ENCODE measurements at places on chromosomes 7 and 10.

DNA sequence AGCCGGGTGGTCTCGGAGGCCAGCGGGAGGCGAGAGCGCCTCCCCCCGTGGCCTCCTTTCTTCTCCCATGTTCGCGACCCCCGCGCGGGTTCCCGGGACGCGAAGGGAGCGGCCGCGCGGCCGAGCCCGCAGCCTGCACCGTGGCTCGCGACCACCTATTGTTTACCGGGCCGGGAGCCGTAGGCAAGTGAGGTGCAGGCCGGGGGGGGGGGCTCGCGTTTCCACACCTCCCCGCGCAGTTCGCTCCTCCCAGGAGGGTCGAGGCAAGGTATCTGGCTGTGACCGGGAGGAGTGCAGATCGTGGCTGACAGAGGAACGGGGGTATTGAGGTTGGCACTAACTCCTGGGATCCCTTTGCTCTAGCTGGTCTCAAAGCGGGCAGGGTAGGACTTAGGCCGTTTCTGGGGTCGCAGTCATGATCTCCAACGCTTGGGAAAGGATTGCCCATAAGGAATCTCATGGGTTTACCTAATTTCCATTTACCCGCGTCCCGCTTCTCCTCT is 734 bp downstream of the PTPN12 start:
- no peak for DNase-seq

GRCh38 chr10:70367195-70367796 is 15.1 kb downstream of the LRRC20 start:
- no peak for DNase-seq

DNA sequence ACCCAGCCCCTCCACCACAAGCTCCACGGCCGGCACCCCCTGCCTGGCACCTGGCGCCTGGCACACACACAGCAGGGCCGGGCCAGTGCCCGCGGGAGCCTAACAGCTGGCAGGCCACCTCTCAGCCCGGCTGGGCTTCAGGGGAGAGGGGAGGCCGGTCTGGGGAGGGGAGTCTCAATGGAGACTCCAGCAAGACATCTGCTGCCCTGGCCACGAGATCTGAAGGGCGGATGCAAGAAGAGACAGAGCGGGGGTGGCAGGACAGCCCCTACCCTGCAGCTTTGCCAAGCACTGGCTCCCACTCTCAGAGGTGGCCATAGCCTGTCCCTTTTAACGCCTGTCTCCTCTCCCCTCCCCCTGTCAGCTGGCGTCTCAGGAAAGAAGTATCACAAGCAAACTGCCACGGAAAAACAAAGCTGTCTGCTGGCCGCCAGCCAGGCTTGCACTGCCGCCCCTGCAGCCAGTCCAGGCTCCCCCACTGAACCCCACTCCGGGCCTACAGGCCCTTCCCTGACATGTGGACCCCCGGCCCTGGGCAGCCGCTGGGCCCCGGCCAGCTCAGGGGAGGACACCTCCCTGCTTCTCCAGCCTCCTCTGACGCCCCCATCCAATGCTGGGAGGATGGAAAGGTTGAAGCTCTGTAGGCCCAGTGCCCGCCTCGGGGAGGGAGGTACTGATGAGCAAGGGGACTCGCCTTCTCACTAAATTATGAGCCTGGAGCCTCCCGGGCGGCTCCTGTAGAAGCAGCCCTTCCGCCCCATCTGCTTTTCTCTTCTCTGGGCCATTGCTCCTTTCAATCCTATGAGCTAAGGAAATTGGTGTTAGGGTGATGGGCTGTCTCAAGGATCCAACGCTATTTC is 178.4 kb downstream of the ARHGAP12 start:
- no peak for DNase-seq

- no peak for DNase-seq
Observed at GRCh38 chr10:88944813-88945212, 7.8 kb downstream of the ACTA2 start.

GRCh38 chr10:118349235-118349634 is 7.1 kb upstream of the FAM204A start:
- no peak for DNase-seq

- DNase-seq, result no peak
Observed at GRCh38 chr10:110432814-110433565, 64.7 kb upstream of the DUSP5 start.

DNA sequence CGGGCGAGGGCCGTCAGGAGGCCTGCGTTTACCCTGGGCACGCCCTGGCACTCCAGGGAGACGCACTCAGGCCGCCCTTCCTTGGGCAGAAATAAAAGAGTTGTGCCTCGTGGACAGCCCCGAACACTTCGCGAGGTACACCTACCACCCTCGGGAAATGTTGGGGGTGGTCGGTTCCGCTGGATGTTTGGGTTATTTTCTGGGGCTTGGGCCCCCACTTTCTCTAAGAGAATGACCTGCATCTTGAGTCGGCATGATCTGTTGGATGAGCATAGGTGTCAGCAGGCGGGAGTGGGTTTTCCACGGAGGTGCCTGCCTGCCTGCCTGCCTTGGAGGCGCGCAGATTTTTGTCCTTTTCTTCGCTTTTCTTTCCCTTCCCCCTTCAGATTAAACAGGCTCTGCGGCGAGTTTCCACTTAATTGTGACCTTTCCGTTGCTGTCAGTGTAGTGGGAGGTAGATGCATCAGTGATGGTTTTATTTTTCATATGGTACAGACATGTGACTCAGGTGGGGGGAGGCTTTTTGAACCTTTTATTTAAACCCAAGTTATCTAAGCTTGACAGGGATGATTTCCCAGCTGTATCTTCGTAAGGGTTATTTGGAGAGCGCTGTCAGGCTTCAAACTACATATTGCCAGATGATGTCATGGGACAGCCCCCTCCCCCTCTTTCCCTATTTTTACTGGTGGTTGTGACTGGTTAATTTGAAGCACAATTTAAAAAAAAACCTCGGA is 661 bp downstream of the HECTD2 start:
- DNase-seq, result no peak

DNA sequence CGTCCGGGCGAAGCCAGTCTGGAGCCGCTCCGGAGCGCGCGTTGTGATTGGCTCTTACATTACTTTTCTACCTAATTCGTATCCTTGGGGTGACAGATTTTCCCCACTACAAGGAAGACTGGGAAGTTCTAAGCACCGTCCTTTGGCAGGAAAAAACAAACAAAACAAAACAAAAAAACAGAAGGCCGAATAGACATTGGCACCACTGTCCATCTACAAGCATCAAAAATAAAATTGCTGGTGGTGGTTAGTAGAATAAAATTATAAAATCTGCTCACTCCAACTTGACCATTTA is 651 bp upstream of the SKAP2 start:
- DNase-seq, result no peak

GRCh38 chr10:119409385-119409784 is 133.1 kb downstream of the RGS10 start:
- no peak for DNase-seq

GRCh38 chr7:44724276-44724675 is 24.4 kb upstream of the ZMIZ2 start:
- DNase-seq, result no peak

DNA sequence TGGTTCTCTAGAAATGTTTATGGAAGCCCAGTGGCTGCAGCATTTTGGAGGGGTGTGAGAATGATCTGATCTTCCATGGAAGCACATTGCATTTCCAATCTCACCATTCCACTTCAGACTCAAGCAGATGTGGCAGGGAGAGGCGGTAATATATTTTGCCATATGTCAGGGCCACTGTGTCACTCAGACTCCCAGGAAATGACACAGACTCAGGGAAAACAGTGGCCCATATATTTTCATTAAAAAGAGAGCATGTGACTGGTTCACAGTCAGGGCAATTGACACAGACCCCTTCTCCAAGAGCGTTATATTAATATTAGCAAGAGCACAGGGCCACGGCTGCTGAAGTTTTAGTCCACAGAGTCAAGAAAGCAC is 149.3 kb upstream of the NRP1 start:
- no peak for DNase-seq

DNA sequence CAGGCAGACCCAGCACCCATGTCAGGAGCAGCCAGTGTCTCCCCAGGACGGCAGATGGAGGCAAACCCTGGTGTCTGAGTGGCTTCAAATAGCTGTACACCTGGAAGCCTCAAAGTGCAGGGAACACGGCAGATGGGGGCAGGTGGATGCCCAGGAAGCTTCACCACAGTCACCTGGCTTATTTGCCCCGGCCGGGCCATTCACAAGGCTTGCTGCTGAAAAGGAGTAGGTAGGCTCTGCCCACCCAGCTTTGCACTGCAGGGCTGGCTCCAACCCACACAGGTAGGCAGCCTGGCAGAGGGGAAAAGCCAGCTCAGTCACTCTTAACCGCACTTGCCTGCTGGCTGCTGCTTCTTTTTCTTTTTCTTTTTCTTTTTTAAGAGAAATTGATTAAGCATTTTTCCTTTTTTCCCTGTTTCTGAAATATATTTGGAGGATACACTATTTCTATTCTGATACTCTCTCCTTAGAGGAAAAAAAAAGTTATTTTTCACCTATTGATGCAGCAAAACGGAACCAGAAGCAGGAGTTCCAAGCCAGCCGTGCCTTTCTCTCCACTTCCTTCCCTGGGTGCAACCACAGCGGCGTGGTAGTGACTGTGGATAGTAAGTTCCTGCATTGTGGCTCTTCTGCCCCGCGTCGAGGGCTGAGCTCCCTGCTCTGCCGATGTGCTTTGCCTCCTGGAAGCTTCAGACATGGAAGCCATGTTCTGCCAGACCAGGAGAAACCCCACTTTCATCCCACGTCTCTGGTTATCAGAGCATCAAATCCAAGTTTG is 118.3 kb downstream of the KLF6 start:
- no peak for DNase-seq

DNA sequence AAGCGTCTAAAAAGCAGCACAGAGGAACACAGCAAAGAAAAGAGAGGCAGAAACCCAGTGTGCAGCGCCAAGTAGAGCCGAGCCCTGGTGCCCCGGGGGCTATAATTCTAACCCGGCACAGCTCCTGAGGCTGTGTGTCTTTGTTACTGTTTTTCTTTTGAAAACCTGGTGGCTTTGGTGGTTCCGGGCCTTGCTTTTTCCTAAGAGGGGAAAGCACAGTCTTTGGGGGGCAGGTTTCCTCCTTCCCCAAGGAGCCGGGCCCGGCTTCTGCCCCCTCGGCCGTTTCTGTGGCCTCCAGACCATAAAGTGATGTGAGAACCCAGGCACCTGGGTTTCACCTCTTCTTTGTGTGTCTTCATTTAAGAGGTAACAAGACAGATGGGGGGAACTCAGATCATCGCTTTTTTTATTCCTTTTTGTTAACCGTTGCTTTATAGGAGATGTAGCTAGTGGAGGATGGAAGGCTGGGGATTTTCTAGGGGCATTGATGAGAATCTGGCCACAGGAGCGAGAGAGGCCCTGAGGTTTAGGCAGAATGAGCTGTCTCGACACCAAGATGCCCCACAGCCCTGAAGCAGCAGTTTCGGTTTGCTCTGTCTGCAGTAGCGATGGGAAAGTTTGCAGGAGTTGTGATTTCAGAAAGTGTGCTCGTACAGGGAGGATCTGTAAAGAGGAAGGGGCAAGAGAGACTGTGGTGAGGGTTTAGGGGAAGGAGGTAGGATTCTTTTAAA is 367.8 kb upstream of the GALNT17 start:
- no peak for DNase-seq

- no peak for DNase-seq
Observed at GRCh38 chr10:84715911-84716310, 387.5 kb downstream of the CCSER2 start.

GRCh38 chr7:6409091-6409490 is 38.7 kb downstream of the DAGLB start:
- no peak for DNase-seq

GRCh38 chr7:98133181-98133580 is 26.5 kb downstream of the LMTK2 start:
- DNase-seq, result no peak

DNA sequence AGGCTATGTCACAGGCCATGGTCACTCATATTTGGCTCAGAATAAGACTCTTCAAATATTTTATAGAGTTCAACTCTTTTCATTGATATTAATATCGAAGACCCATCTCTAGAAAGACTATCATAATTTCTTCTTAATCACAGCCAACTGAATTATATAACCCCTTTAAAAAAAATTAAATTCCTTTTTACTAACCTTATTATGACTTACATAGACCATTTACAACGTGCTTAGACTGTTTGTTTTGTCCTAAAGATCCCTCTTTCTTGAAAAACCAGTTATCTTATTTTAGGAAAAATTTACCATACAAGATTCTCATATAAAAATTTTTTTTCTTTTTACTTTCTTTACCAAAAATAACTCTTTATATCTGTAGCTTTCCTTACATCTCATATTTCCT is 10.2 kb upstream of the TMEM254 start:
- no peak for DNase-seq

GRCh38 chr7:30836991-30837390 is 65.8 kb downstream of the MINDY4 start:
- DNase-seq, result no peak

DNA sequence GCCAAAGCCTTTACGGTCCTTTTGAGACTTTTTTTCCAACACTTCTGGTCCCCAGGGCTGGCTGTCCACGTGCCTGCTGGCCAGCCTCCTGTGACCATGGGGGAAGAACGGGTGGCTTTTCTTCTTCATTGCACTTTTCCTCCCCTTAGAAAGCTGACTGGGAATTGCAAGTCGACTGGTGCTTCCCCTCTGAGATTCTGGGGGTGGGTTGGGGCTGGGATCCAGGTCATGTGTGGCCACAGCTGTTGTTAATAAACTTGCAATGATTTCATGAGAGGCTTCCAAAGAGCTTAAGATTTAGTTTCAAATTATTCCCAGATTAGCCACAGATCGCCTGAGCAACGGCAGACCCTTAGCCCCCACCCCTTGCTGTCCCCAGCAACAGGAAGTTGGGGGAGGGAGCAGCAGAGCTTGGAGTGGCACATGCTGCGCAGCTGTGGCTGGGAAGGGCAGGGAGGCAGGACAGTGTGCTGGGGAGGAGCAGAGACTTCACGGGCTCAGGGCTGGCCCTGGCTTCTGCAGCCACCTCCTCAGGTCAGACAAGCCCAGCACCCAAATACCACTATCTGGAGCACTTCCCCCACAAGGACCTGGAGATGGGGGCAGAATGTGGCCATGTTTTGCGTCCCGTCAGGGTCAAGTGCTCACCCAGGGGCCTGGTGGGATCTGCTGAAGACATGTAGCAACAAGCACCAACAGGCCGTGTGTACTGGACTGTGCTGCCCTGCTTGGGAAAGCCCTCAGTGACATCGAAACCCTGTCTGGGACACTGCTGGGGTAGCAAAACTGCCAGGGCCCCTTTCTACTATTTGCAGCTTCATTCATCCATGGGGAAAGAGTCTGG is 147.1 kb downstream of the RNF216 start:
- no peak for DNase-seq

DNA sequence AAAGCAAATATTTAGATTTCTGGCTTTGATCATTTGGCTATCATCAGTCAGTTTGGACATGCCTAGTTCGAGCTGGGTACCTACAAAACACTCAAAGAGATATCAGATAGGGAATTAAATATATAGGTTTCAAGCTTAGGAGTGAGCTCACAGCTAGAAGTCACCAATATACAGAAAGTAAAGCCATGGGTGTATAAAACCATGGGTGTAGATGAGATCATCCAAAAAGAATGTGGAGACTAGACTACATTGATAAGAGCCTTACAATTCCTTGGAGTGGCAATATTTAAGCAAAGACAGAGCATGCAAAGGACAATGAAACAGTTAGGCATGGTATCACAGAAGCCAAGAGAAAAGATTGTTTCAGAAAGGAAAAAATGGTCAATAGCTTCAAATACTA is 7.2 kb upstream of the RALA start:
- no peak for DNase-seq

GRCh38 chr7:48299580-48300169 is 128.4 kb downstream of the ABCA13 start:
- DNase-seq, result no peak
